Stimulated activated CD4-positive, alpha-beta T cell treated with anti-CD3 and anti-CD28 coated beads, Interleukin-2, amount 100 ng/mL, for 24 hours (primary cell): ENCODE measurements at places on chromosomes 16 and 17.

DNA sequence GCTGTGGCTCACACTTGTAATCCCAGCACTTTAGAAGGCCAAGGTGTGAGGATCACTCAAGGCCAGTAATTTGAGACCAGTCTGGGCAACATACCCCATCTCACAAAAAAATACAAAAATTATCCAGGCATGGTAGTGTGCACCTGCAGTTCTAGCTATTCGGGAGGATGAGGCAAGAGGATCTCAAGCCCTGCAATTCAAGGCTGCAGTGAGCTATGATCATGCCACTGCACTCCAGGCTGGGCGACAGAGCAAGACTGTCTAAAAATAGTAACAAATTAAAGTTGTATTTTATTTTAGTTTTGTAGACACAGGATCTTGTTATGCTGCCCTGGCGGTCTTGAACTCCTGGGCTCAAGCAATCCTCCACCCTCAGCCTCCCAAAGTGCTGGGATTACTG is 18.2 kb downstream of the USP31 start:
- DNase-seq: no peak

GRCh38 chr16:80725566-80726162 is 78.7 kb downstream of the CDYL2 start:
- DNase-seq: no peak

GRCh38 chr17:8941520-8941919 is 24.0 kb downstream of the PIK3R5 start:
- peak; percentile 66 for DNase-seq

DNA sequence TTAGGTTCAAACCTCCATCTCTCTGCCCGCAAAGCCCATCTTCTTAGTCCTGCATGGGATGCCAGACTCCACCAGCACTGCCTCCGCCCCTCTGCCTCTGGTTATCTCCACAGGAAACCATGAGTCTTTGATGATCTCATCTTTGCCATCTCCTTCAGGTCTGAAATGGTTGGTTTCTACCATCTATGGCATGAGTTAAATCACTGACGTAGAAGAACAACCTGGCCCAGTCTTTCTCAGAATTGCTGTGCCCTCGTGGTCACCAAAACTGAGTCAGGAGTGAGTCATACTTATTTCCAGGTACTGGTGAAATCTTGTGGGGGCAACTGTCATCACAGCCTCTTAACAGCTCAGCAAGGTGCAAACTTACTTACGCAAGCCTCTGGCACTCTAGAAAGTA is 468.7 kb upstream of the C16orf82 start:
- peak; percentile 68 for DNase-seq

- DNase-seq: no peak
Measured at GRCh38 chr16:83968306-83968851, 335 bp downstream of the NECAB2 start.

DNA sequence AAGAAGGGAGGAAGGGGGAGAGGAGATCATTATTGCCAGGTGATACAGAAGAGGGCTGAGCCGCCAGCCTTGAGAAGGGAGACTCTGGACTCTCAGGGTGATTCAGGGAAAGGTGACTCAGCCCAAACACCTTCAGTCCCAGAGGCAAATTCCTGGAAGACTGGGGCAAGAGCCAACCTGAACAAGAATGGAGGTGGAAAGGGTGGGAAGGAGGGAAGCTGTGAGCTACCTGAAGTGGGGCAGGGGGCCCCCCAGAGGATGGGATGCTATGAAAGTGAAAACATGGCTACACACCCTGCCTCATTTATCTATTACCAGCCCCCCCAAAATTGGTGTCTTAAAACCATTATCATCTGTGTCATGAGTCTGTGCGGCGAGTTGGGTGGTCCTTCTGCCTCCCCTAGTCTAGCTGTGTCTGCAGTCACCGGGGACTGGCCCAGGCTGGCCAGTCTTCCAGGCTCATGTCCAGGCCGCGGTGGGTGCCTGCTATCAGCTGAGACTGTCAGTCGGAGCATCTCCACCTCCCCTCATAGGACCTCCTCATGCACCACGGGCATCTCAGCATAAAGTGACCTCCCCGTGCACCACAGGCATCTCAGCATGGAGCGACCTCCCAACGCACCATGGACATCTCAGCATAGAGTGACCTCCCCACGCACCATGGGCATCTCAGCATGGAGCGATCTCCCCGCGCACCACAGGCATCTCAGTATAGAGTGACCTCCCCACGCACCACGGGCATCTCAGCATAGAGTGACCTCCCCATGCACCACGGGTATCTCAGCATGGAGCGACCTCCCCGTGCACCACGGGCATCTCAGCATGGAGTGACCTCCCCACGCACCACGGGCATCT is 3.2 kb upstream of the SLC47A2 start:
- no peak for DNase-seq

- DNase-seq: no peak
Measured at GRCh38 chr17:3796822-3797170, 4.2 kb downstream of the ITGAE start.
